ENCODE measurements at places on chromosomes 12 and 14.

DNA sequence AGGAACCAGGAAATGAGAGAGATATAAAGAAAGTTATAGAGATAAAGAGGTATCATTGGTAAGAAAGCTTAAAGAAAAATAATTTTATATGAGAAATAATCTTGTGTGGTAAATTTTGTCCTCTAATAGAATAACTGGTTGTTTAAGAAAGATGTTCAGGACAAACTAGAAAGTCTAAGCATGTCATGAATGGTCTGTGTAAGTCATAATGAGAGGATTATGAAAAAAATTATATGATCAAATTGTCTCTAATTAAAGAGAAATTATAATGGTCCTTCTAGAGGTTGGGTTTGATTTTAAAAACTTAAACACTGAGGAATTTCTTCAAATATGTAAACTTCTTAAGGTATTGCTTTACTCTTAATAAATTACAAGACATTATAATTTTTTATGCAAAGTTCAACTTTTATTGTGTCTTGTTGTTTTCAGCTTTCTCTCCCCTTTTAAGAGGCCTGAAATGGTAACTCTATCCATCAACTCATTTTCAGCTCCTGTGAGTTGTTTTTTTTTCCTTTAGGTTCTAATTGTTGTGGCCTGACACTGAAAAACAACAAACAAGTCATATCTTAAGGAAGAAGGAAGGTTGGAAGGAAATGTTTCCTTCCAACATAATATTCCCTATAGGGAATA is 88.2 kb upstream of the CNOT2 start:
- DNase-seq: no peak

GRCh38 chr12:117069926-117070900 is 29.0 kb downstream of the TESC start:
- no peak for DNase-seq

DNA sequence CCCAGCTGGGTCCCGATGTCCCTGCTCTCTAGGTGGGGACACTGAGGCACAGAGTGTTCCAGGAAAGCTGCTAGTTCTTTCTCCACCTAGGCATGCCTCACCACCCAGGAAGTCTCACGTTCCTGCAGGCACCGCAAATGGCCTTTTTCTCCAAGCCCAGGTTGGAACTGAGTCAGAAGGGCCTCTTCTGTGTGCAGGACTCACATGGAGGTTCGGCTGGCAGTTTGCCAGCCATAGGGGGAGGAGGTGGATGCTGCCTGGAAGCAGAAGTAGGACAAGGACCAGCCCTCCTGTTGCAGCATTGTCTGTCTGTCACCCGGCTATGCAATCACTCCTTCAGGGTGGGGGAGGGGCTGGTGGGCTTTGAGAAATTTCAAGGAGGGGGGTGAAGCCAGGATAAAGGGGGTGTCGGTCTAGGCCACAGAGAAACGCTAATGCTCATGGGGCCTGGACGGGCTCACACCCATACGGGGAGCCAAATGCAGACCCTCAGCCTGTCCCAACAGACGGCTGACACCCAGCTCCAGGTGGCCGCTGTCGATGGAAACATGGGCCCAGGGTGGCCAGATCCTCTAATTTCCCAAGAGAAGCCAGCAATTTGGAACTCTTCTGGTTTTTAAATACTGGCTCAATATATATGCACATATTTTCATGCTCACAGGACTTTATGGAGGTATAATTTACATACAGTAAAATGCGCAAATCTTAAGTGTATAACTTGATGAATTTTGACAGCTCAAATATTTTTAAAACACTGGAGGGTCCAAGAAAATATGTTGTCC is 120.5 kb downstream of the PHETA1 start:
- DNase-seq: no peak

GRCh38 chr12:92519284-92519683 is 183.5 kb upstream of the PLEKHG7 start:
- DNase-seq: no peak

GRCh38 chr14:23638414-23639047 is 2.4 kb downstream of the DHRS2 start:
- DNase-seq: no peak

DNA sequence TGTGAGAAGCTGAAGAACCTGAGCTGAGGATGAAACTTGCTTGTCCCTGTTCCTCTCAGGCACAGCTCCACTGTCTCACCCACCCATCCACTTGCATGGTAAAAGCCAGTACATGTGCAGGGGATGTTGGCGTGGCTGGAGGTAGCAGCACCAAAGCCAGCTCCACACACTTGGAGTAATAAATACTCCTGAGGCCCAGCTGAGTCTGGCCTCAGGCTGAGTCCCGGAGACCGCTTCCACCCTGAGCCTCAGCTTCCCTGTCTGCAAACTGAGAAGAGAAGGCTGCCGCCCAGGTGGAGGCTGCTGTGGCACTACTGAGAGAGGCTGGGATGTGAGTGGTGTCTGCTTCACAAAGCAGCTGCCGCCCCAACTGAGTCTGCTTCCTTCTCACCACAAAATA is 19.2 kb downstream of the CHGA start:
- no peak for DNase-seq

DNA sequence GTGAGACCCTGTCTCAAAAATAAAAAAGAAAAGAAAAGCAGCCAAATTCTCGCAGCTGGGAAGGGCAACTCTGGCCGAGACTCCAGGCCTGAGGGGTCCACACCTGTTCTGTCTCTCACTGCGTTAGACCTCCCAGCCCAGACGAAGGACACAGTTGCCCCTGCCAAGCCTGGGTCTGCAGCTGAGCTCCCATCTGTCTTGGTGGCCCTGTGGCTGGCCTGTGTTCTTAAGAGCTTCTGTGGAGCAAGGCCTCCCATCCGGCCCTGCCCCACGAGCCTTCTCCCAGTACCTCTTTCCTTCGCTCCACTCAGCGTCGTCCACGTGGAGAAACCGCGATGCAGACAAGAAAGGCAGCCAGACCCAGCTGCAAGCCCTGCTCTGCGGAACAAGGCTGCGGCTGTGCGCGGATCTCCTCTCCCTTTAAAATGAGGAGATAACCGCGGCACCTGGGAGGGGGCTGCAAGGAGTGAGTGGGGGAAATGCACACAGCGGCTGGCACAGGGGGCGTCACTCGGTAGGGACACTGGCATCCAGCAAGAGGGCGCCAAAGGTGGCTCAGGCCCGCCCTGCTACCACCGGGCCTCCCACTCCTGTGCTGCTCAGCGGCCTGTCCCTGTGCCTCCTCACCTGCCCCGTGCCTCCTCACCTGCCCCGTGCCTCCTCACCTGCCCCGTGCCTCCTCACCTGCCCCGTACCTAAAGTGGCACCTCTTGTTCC is 42.4 kb downstream of the LRRC74A start:
- no peak for DNase-seq

DNA sequence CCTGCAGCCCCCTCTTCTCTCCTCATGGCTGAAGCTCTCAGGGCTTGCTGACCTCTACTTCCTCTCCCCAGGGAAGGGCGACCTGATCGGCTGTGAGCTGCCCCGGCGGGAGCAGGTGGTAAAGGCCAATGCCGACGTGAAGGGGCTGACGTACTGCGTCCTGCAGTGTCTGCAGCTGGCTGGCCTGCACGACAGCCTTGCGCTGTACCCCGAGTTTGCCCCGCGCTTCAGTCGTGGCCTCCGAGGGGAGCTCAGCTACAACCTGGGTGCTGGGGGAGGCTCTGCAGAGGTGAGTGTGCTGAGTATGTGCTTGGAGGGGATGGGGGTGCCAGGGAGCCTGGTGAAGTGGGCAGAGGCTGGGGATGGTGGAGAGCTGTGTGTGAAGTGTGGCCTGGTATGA is 13.7 kb downstream of the MCRS1 start:
- DNase-seq: no peak

DNA sequence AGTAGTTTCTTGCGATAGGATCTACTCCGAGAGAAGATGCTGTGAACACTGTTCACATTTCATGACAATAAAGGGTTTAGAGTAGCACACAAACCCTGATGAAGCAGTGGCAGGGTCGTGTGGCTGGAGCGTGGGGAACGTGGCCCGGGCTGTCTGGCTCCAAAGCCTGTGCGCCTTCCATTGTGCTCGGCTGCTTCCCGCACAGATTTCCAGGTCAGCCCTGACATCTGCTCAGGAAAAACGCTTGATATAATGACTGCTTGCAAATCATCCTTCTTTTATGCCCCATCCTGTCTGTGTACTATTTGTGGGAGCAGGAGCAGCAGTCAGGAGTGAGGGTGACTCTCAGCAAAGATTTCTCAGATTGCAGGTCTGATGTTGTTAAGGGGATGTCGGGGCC is 78.6 kb downstream of the EML1 start:
- DNase-seq: no peak

- DNase-seq: no peak
These were observed 27.1 kb upstream of the PRMT8 start for GRCh38 chr12:3463921-3464320.

DNA sequence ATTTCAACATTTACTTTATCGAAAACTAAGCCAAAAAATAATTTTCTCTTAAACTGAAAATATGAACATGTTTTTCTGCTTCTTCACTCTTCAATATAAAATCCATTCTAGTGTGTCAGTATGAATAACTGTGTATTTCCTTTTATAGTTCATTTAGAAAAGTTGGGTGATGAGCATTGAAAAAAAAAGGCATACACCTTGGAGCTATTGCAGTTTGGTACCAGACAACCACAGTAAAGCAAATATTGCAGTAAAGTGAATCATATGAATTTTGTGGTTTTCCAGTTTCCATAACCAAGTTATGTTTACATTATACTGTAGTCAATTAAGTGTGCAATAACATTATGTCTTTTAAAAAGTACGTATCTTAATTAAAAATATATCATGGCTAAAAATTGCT is 195.0 kb upstream of the FOXG1 start:
- DNase-seq: no peak

- no peak for DNase-seq
These were observed 381.0 kb downstream of the NOVA1 start for GRCh38 chr14:26216786-26217185.

DNA sequence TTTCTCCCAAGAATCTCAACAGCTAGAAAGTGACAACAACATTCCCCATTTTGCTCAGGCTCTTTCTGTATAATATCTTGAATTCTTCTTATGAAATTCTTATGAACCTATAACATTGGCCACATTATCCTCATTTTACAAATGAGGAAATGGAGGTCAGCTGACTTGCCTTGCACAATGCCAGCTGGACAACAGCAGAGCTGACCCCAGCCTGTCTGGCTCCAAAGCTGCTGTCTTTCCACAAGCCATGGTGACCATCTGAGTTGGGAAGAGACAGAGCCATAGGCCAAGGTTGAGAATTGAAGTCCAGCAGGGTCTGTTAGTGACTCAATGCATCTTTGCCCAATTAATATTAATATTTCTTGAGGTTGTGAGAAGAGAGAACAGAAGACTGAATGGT is 87.3 kb downstream of the KSR2 start:
- DNase-seq: no peak

DNA sequence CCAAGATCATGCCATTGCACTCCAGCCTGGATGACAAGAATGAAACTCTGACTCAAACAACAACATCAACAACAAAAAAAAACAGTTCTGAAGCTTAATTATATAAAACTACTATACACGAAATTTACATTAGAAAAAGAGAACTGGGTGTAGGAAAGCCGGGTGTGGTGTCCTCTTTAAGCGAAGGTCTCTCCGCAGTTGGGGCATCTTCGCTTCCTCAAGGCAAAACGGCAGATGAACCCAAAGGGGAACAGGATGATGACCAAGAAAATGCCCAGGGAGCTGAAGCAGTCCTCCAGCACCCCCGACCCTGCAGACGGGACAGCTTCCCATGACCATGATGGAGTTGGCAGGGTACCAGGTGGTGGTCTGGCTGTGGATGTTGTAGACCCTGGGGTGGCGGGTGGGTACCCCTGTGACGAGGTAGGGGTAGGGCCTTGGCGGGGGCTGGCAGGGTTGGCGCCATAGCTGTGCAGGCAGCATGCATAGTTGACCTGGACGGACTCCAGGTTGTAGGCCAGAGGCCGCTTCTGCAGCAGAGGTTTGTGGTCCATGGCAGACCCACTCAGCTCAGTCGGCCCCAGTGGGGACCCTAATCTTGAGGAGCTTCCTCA is 18.2 kb upstream of the BCAT1 start:
- DNase-seq: no peak

- no peak for DNase-seq
These were observed 98.6 kb downstream of the NT5DC3 start for GRCh38 chr12:103742349-103742932.

GRCh38 chr12:25101092-25101445 is 93.9 kb downstream of the DNAI7 start:
- no peak for DNase-seq

DNA sequence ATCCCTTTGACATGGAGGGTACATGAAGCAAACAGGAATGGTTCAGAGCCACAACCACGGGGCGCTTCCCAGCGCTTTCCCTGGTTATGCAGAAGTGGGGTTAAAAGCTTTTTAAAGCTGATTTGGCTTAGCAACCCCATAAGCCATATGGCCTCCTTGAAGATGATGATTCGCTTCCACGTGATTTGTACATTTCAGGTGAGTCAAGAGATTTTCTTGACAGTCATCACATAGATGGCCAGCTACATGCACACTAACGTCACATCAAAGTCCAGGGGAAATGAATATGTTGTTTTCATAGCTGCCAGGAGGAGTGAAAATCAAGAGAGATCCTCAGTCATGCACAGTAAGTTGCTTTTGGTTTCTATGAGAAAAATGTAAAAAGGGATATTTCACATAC is 309.7 kb downstream of the TMEM132D start:
- DNase-seq: no peak

DNA sequence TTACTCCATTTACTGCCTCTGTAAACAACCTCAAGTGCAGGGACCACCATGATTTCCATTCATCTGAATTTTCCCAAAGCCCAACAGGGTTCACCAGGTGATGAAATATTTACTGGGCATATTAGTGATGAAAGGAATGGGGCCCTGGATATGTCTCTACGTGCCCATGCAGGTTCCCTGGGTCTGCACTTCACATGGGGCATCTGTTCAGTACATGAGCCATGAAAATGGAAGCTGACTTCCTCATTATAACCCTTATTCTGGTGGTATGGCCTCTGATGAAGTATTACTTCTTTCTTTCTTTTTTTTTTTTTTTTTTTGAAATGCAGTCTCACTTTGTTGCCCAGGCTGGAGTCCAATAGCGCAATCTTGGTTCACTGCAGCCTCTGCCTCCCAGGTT is 26.5 kb upstream of the CORO1C start:
- no peak for DNase-seq

DNA sequence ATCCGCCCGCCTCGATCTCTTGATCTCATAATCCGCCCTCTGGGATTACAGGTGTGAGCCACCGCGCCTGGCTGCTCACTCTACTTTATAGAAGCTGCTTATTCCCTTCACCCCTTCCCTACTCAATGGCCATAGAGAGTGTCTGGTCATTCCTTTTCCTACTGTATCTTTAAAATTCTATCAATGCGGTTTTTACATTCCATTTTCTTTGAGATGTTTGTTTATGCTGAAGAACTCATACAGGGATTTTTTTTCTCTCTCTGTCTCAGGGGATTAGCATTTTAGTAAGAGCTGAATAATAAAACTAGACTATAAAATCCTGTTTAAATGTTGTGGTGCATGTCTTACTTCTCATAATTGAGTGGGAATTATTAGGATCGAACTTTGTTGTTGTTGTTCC is 218.6 kb upstream of the FOXN3 start:
- DNase-seq: no peak

- no peak for DNase-seq
These were observed 956.6 kb downstream of the LRFN5 start for GRCh38 chr14:42563313-42563712.

GRCh38 chr14:64123241-64123822 is 170.8 kb downstream of the ESR2 start:
- DNase-seq: no peak

GRCh38 chr12:30016540-30017055 is 232.9 kb upstream of the TMTC1 start:
- DNase-seq: no peak

GRCh38 chr12:124299628-124300388 is 4.9 kb downstream of the RFLNA start:
- no peak for DNase-seq
